ENCODE measurements at places on chromosomes 7 and 10.

- no peak for DNase-seq
Measured at GRCh38 chr10:70135046-70135445, 2.4 kb upstream of the AIFM2 start.

- no peak for DNase-seq
Measured at GRCh38 chr10:103806395-103807187, 48.8 kb downstream of the SH3PXD2A start.

- no peak for DNase-seq
Measured at GRCh38 chr10:78963074-78964034, 105.4 kb upstream of the ZMIZ1 start.

DNA sequence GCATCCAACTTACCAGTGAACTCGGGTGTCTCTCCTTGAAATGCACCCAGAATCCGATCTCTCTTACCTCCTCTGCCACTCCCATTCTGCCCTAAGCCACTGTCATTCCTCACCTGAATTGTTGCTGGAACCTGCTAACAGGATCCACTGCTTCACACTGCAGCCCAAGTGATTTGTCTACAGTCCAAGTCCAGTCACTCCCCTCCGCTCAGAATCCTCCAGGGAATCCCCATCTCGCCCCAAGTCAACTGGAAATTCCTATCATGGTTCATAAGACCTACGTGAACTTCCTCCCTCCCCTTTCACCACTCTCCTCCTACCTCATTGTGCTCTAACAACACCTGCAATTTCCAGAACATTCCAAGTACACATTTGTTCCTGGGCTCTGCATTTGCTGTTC lies 91.3 kb downstream of the SCRN1 start:
- DNase-seq: no peak

DNA sequence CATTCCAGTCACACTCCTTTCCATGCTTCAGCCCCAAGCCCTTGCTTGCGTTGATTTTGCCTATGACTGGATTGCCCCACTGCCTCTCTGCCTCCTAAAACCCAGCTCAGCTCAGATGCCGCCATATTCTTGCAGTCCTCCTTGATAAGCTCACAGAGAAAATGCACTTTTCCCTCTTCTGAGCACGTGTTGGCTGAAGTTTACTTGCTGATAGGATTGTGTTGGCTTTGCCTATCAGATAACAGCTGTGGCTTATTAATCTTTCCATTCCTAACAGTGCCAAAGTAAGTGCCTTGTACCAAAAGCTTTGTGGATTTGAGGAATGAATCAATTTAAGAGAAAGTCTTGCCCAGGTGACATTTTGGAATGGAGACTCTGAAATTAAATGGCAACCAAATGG lies 249.2 kb downstream of the PHTF2 start:
- DNase-seq: no peak

- no peak for DNase-seq
Measured at GRCh38 chr7:144057954-144058353, 9.2 kb downstream of the OR2A5 start.

All from inflammatory macrophage (primary cell).